COR-L47 (cell line): ENCODE measurements at places on chromosomes 13 and 19.

- DNase-seq: no peak
Measured at GRCh38 chr13:24713022-24713421, 32.8 kb downstream of the ATP12A start.

- DNase-seq: no peak
Measured at GRCh38 chr19:15015946-15016542, 33.2 kb upstream of the CASP14 start.

DNA sequence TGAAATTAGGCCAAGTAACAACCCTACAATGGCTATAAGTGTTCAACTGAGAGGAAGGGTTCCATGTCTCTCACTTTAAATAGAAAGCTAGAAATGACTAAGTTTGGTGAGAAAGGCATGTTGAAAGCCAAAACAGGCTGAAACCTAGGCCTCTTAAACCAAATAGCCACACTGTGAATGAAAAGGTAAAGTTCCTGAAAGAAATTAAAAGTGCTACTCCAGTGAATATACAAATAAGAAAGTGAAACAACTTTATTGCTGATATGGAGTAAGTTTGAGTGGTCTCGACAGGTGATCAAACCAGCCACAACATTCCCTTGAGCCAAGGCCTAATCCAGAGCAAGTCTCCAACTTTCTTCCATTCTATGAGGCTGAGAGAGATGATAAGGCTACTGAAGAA is 209.6 kb downstream of the KLF12 start:
- no peak for DNase-seq

- DNase-seq: peak; percentile 68
Measured at GRCh38 chr13:108003626-108004025, 211.7 kb downstream of the LIG4 start.

GRCh38 chr13:23776698-23777574 is 112.3 kb downstream of the MIPEP start:
- DNase-seq: no peak

GRCh38 chr13:94706843-94707399 is 5.4 kb downstream of the SOX21 start:
- DNase-seq: peak; percentile 49

GRCh38 chr13:30338331-30338851 is 31.0 kb upstream of the KATNAL1 start:
- DNase-seq: no peak

DNA sequence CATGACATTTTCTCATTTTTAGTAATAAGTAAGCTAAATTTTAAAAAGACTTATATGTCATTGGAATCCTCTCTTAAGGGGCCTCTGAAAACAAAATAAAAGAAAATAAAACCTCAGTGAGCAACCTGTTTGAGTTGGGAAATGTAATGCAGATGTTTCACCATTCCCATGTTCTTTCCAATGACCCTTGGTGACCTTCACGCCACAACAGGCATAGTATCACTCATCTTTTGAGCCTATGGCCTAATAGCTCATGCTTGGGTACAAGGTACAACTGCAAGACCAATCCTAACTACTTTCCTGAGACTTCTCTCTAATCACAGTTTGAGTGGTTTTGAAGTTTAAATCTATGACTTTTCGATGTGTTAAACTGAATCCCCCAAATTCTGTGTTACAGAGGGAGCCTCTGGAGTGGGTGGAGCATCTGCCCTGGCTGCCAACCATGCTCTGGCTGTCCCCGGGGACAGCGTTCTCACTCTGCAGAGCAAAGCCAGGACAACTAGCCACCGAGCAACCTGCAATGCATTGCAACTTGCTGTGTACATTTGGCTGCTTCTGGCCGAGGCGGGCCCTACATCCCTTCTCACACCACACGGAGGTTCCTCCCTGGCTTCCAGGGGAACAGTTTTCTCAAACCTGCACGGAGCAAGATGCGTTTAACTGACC is 307.9 kb upstream of the MAB21L1 start:
- DNase-seq: no peak

- peak; percentile 79 for DNase-seq
Measured at GRCh38 chr19:9406798-9407352, 28.5 kb downstream of the ZNF266 start.

- DNase-seq: no peak
Measured at GRCh38 chr13:99614465-99614885, 113.2 kb downstream of the TM9SF2 start.

DNA sequence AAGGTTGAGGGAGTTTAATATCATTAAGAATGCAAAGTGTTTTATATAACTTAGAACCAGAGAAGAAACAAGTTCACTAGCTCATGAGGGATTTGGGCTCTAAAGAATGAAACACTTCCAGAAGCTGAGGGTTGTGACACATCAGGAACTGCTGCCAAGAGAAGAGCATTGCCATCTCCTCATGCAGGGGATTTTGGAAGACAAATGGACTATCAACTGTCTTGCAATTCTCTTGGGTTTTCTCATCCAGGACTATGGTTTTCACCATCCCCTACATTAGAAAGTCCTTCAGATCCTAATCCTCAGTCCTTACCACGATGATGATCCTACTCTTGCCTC is 59.7 kb upstream of the KL start:
- DNase-seq: no peak

GRCh38 chr13:78777976-78778375 is 119.0 kb upstream of the OBI1 start:
- DNase-seq: no peak
